Immature natural killer cell (primary cell): ENCODE measurements at places on chromosomes 6 and 20. TPM values are rescaled to one million over a fixed set of nuclear protein-coding genes. Genes with fewer than 3 reads are reported as not detected.

- H3K36me3 ChIP-seq = no peaks in the 10 kb centered on the region
- DNase-seq = no peak
- H3K4me3 ChIP-seq = no peak overlapping the region
- no peak overlapping the region for H3K27ac ChIP-seq
- H3K4me1 ChIP-seq = no peaks in the 10 kb centered on the region
- peaks cover 3% of the 10 kb centered on the region for H3K27me3 ChIP-seq
These were observed 42.3 kb upstream of the FRMD1 start for GRCh38 chr6:168121303-168121665.

Gene MYBL2
- polyA plus RNA-seq = 2.0 TPM

GRCh38 chr20:44601801-44602204, 19.4 kb downstream of the PKIG start:
- H3K27me3 ChIP-seq = peaks cover 3% of the 10 kb centered on the region
- H3K4me3 ChIP-seq = no peak overlapping the region
- H3K27ac ChIP-seq = no peak overlapping the region
- peaks cover 15% of the 10 kb centered on the region for H3K4me1 ChIP-seq
- DNase-seq = no peak

- no peak overlapping the region for H3K4me3 ChIP-seq
- H3K36me3 ChIP-seq = no peaks in the 10 kb centered on the region
- peaks cover 17% of the 10 kb centered on the region for H3K27me3 ChIP-seq
- H3K27ac ChIP-seq = no peak overlapping the region
These were observed 3.5 kb upstream of the LAMP5 start for GRCh38 chr20:9510911-9511310.

Gene JAG1
- polyA plus RNA-seq = 1.3 TPM
